ENCODE measurements at places on chromosomes 2 and 18. TPM values are rescaled to one million over a fixed set of nuclear protein-coding genes. Genes with fewer than 3 reads are reported as not detected.

Gene UGT1A8
- total RNA-seq, result not detected

Gene ATP8B1
- total RNA-seq, result 0.25 TPM

Gene CFAP65
- not detected for total RNA-seq

Gene LIMS4
- total RNA-seq, result 0.88 TPM

Gene CKAP2L
- 40.3 TPM for total RNA-seq

GRCh38 chr2:80670763-80671162 is 366.2 kb upstream of the LRRTM1 start:
- DNase-seq, result no peak

DNA sequence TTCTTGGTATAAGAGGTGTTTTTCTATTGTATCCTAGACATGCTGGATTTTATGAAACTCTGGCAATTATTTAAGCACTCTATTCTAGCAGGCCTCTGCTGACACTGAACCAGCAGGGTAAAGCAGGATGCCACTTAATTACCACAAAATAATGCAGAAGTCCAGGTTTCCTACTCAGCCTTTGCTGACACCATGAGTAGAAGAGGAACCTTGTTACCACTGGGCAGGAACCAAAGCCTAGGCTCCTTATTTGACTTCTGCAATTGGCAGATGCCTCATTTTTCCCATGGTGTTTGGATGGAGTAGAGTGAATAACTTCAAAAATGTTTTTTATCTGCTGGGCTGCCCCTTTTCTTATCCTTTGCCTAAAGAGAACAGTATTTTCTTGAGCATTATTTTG is 60.8 kb downstream of the THNSL2 start:
- DNase-seq, result no peak

GRCh38 chr2:42792087-42792582 is 248 bp downstream of the HAAO start:
- DNase-seq, result no peak

DNA sequence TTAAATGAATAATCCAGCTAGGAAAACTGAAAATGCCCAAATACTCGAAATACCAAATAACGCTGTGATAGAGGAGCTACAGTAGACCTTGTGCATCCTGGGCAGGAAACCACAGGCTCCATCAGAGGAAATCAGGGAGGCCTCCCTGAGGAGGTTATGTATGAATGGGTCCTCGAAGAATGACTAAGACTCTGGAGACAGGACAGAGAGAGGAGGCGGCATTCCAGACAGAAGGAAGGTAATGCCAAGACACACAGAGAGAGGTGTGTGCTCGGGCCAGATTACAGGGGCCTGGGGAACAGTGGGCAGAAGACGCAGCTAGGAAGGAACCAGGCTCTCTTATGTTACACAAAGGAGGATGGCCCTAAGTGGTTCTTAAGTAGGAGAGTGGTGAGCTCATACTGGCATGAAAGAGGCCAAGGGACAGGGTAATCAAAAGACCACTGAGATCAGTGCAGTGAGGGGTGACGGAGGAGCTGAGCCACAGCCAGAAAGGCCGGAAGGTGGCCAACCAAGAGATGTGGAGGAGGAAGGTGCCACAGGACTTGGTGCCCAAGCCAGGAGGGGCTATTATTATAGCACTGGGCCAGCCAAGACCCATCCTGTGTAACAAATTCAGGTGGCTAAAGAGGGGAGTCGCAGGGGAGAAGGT is 9.9 kb downstream of the ST3GAL5 start:
- DNase-seq, result no peak

DNA sequence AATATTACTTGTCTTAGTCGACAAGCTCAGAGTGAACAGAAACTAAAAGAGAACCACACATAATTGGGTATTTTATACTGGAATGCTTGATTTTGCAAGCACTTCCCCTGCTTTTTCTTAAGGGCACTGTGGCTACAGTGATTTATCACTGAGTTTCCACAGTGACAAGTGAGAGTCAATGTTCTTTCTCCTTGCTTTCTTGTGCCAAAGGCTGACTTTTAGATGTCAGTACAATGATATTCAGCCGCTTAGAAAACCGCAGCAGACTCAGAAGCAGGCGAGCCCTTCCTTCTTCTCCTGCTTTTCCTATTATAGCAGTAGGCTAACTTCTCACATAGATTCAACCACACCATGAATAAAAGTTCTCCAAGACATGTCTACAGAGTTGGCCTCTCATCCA is 1603.6 kb upstream of the NXPH2 start:
- no peak for DNase-seq
